ENCODE measurements at places on chromosomes 7 and 10.

DNA sequence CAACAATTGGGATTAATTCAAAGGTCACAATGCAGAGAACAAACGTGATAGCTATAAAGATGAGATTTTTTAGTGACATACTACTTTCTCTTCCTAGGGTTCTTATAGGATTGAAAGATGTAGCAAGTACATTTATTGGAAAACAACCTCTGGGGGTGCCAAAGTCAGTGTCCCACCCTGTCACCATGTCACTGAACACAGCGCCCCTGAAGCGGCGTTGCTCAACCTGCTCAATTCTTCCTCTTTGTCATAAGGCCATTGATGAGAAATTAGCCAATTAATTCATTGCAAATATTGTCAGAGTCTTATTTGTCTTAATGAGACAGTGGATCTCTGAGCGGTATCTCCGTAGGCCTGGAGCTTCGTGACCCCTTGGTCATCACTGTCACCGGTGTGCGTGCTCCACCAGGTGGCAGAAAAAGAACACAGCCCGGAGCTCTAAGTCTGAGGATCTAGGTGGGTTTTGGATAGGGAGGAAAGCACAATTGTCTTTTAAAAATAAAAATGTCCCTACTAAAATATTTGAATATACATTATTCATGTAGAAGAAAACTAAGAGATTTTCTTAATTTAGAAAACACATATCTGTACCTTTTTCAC is 362.6 kb downstream of the PAXIP1 start:
- no peak for DNase-seq

GRCh38 chr10:49508249-49508648 is 30.7 kb downstream of the ERCC6 start:
- DNase-seq: no peak

DNA sequence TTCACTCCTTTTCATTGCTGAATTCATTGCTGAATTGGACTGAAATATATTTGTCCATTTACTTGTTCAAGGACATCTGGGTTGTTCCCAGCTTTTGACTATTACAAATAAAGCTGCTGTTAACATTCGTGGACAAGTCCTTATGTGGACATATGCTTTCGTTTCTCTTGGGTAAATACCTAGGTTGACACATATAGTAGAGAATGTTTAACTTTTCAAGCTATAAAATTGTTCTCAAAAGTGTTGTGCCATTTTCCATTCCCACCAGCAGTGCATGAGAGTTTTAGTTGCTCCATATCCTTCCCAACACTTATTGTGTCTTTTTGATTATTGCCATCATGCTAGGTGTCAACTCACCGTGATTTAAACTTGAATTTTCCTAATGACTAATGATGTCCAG is 17.5 kb upstream of the CPVL start:
- no peak for DNase-seq

DNA sequence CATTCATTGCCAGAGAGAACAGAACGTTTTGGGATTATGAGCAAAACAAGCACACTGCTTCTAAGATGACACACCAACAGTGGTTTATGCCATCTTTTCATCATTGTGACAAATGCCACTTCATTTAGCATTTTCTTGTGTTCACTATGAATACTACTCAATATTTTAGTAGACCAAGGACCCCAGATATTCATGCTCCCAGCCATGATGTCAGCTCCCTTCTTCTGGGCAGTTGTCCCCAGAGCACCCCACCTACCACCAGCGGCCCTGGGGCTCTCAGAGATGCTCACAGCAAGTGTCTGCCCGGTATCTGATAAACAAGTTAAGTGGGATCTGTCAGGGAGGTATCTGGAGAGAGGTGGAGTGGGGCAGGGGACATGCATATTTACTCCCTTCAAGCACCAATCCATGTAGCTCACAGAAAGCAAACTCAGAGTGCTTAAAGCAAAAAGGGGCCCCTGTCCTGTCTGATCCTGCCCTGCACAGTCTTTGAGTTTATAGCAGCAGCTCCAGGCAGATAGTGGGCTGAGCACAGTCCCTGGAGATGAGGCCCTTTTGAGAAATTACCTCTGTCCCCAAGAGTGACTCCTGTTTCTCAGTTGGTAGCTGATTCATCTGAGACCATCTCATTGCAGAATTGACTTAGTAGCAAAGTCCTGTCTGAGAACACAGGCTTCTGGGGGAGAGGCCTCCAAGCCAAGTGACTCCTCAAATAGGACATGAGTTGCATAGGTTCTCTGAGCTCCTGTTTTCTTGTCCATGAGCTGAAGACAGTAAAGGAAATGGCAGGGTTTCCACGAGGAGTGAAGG is 281.8 kb upstream of the KLF6 start:
- DNase-seq: no peak

DNA sequence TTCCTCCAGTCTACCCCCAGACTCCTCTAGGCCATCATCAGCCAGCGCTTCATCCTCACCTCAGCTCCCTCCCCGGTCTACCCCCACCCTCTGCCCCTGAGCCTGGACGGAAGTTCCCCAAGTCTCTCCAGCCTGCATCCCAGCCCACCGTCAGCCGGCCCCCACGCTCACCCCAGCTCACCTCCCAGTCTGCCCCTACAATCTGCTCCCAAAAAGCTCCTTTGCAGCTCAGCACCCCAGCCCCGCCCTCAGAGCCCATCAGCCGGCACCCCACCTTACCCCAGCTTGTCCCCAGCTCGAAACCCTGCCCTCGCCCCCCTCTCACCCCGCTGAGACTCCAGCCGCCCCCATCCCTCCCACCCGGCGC is 322 bp upstream of the RAMP3 start:
- DNase-seq: no peak

DNA sequence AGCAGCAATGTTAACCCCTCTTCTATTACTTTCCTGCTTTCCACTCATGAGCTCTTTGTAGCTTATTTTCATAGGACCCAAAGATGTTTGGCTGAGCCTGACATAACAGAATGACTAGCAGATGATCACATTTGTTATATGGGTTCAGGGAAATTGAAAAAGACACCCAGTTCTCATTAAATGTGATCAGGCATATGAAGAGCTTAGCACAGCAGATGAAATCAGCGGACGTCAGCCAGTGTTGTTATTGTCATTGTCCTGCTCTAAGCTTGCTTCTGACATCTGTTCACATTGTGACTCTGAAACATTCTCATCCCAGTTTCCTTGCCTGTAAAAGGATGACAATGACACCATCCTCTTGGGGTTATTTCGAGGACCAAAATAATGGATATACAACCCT is 43.5 kb downstream of the FAM241B start:
- DNase-seq: no peak
